ENCODE measurements at places on chromosomes 5 and 9.

GRCh38 chr5:93221-93980, 1.4 kb downstream of the PLEKHG4B start:
- no peak for DNase-seq

- DNase-seq, result no peak
Measured at GRCh38 chr5:5246736-5247135, 106.6 kb downstream of the ADAMTS16 start.

DNA sequence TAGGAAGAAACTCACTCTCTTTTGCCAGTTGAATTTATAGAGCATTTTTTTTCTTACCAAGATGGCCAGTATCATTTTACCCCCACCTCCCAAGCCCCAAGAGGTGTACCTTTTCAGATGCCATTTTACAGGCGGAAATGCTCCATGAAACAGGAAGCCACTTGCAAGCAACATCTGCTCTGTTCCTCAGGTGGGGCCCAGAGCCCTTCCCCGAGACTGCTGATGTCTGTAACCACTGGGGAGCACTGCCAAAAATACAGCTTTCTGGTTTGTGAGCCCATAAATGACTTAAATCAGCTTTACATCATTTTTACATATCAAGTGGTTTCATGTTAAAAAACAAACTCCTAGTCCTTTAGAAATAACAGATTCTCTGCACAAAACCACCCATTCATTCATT, 42.9 kb upstream of the GARNL3 start:
- DNase-seq, result no peak

DNA sequence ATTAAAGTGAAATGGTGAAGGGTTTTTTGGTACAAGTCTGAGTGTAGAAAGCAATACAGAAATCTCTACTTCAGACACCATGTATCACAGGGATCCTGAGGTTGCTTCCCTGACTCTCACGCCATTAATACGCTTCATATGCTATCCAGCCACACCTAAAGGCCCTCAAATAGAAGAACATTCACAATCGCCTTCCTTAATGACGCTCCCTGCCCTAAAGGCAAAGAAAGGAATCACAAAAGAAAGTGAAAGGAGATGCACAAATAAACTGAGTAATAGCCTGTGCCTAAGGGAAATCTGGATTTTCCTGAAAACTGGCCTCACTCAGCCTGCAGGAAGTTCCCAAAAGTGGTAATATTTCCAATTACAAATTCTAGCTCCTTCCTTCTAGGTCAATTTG, 1002.7 kb upstream of the DMAC1 start:
- no peak for DNase-seq

- DNase-seq, result no peak
Measured at GRCh38 chr5:59496524-59497134, 396.9 kb downstream of the PDE4D start.

GRCh38 chr9:16321461-16322119, 548.9 kb downstream of the BNC2 start:
- no peak for DNase-seq

DNA sequence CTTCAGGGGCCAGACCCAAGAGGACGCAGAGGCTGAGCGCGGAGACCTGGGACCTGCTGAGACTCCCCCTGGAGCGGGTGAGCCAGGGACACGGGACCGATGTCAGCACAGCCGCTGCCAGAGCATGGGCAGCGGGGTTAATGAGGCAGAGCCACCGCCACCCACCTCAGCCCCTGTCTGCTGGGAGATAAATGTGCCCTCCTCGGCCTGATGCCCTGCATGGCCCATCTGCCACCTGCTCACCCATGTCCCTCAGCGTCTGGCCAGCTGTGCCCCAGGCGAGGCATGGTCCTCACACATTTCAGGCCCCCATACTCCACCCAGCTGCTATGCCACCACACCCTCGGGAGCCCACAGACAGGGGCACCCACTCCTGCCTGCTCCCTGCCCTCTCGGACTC, 14.9 kb downstream of the DNLZ start:
- DNase-seq, result no peak

- DNase-seq, result no peak
Measured at GRCh38 chr5:135999406-136000139, 29.2 kb upstream of the TGFBI start.

DNA sequence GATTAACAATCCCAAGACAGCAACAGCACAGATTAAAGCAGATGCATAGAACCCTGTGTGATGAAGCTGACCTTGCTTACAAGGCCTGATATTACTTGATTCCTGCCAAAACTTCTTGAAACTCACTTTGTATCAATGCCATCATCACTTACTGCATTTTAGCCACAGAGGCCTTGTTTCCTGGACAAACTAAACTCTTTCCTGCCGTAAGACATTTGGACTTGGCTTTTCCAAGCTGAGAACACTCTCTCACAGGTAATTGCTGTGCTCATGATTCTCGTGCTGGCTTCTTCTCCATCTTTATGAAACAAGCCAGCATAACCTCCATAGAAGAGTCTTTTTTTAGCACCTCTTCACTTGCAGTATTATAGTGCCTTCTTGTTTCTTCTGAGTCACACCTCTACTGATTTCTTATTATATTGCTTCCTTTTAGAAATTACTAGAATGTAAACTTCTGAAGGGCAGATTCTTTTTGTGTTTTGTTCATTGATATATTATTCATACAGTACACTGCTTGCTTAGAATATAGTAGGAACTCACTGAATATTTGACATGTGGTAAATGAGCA, 456.5 kb upstream of the ZNF608 start:
- DNase-seq, result no peak

GRCh38 chr9:115553060-115553773, 435.3 kb upstream of the TNC start:
- DNase-seq, result no peak

DNA sequence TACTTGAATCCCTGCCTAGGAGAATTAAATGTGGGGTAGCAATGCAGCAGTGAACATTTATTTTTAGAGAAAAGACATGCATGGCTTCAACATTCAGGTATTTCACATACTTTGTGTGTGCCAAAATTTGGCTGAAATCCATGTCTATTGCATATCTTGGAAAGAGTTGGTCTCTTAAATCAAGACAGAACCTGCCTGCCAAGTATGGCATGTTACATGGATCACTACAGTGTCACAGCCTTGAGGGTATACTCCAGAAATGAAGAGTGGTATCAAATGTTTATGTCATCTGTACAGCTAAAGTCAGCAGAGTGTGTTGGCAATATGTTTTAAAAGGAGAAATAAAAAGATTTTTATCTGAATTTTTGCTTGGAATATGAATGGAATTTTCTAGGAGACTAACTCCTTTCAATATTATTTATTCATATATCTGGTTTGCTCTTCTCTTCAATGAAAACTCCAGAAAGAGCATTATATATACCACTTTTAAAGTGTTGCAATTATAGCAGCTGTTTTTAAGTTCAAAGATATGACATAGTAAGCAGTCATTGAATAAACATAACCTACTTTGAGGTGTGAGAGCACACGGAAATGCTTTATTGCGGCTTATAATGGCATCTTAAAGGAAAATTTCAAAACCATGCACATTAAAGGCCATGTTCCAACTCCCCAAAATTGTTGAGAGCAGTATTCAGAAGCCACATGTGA, 95.4 kb upstream of the MINAR2 start:
- DNase-seq, result no peak

DNA sequence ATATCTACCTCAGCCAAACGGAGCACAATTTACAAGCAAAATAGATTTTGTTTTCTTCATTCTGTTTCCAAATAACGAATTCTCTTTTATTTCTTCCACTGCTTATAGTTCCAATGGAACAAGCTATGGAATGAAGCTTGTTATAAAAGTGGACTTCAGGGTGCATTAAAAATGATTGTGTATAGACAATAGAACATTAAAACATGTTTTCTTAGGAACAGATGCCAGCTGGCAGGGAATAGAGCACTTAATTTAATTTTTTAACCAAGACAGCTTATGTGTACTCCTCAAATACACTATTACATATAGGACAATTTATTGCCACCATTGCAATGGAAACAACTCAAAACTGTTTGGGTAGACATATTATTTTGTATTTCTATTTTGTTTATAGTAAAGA, 860.1 kb upstream of the TYRP1 start:
- no peak for DNase-seq

DNA sequence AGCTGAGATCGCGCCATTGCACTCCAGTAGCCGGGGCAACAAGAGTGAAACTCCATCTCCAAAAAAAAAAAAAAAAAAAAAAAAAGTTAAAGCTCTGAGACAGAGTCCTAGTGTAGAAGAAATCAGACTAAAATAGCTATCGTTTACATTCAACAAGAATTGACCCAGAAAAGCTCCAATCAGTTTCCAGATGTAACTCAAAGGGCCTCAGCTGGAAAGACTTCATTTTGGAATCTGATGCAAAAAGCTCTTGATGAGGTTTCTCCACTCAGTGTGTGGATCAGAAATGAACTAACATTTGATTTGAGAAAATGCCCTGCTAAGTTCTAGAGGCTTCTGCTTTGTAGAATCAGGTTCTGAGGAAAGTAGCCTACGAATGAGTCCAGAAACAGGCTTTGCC, 7.2 kb upstream of the C1QTNF2 start:
- no peak for DNase-seq
